Parietal lobe (tissue), 2 donors: ENCODE measurements at places on chromosomes 2 and 18. TPM values are rescaled to one million over a fixed set of nuclear protein-coding genes. Genes with fewer than 3 reads are reported as not detected.

Gene RIT2
- 30.0 TPM for total RNA-seq

Gene LINC00305
- not detected for total RNA-seq

Gene HNRNPLL
- 143 TPM for total RNA-seq

Gene ITPRIPL1
- total RNA-seq: 4.7 TPM

Gene TMEM247
- not detected for total RNA-seq

Gene GKN1
- not detected for total RNA-seq

Gene SFT2D3
- 8.8 TPM for total RNA-seq

Gene STEAP3
- not detected for total RNA-seq

Gene AQP12B
- not detected for total RNA-seq

Gene ZNG1B
- 63.9 TPM for total RNA-seq

Gene IL1R2
- total RNA-seq: not detected

Gene COL4A3
- 2.5 TPM for total RNA-seq

Gene KIAA2012
- 1.9 TPM for total RNA-seq

Gene IL18RAP
- not detected for total RNA-seq

Gene CYBRD1
- 5.6 TPM for total RNA-seq

Gene LIMS3
- total RNA-seq: 2.5 TPM

Gene LBH
- 61.7 TPM for total RNA-seq

Gene EML6
- 23.8 TPM for total RNA-seq

Gene C2orf66
- total RNA-seq: 1.3 TPM

Gene BMP10
- not detected for total RNA-seq

Gene MAB21L4
- total RNA-seq: not detected

Gene ACADL
- 11.0 TPM for total RNA-seq

Gene GBX2
- not detected for total RNA-seq

Gene VPS4B
- 32.6 TPM for total RNA-seq

Gene DSEL
- total RNA-seq: 74.5 TPM

Gene TNFRSF11A
- total RNA-seq: 0.63 TPM

Gene FAM237A
- not detected for total RNA-seq

Gene REG3G
- not detected for total RNA-seq

Gene PDE11A
- 1.3 TPM for total RNA-seq

Gene NT5C1B
- not detected for total RNA-seq

Gene ERCC3
- 72.0 TPM for total RNA-seq

Gene UGT1A8
- total RNA-seq: not detected

Gene ADAM23
- total RNA-seq: 37.2 TPM

Gene SLC9A4
- 0.63 TPM for total RNA-seq

Gene TMEM185B
- 20.0 TPM for total RNA-seq

Gene ITGB1BP1
- 73.6 TPM for total RNA-seq

Gene ASAP2
- total RNA-seq: 72.6 TPM

Gene MEIS1
- 27.5 TPM for total RNA-seq
